Mesenteric fat pad (tissue), 1 donor: ENCODE measurements at places on chromosomes 12 and 14.

DNA sequence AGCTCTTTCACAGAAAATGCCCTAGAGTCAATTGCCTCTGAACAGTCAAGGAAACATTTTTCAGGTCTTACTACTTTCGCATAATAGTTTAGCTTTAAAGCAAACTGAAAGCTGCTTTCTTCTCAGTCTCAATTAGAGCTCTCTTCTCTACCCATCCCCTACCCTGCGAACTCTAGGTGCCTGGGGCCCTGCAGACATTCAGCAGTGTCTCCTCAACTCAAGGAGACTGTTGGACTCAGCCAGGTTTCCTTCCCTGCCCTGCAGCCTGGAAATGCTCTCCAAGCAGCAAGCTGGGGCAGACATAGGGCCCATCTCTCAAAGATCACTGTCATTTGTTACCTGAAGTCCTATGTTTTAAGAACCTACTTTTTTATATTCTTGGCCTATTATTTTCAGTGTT lies 312.5 kb upstream of the PRICKLE1 start:
- DNase-seq: no peak

DNA sequence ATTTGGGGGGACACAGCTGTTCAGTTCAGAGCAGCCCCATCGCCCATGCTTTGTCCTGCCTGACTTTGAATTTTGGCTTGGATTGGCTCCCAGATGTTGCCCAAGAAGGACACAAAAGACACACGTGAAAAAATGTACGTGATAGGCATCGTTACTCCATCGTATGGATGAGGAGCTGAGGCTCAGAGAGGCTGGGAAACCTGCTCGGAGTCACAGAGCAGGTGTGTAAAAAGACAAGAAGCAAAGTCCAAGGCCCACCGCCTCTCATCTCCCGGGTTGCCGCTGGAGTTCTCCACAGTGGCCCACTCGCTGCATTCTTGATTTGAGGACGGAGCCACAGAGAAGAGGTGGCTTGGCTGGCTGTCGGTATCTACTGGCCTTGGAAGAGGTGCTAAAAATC lies 41.0 kb upstream of the BEGAIN start:
- no peak for DNase-seq

DNA sequence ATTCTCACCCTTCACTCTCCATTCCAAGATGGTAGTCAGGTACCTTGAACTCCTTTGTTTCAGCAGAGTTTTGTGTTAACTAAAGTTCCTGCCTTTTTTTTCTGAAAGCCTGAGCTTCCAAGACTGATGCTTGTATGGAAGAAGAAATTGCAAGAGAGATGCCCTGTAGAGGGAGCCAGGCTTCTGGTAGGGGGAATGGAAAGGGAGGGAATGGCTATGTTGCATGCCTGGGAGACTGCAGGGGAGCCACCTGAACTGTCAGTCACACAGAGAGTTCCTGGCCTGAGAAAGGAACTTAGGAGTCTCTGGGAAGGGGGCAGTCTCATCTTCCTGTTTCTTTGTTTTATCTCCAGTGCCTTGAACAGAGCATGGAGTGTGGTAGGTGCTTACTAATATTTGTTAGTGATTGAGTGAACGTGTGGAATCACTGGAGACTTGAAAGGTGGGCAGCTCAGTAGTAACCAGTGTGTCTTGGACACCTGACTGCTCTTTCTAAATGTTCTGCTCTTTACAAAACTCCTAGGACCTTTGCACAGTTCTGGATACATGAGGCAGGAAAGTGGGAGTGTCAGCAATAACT lies 132.2 kb downstream of the ANO4 start:
- DNase-seq: no peak

- DNase-seq: no peak
These were observed 80.4 kb upstream of the KCNA1 start for GRCh38 chr12:4829161-4829792.

- DNase-seq: no peak
These were observed 13.6 kb downstream of the TTC9 start for GRCh38 chr14:70655110-70655826.

DNA sequence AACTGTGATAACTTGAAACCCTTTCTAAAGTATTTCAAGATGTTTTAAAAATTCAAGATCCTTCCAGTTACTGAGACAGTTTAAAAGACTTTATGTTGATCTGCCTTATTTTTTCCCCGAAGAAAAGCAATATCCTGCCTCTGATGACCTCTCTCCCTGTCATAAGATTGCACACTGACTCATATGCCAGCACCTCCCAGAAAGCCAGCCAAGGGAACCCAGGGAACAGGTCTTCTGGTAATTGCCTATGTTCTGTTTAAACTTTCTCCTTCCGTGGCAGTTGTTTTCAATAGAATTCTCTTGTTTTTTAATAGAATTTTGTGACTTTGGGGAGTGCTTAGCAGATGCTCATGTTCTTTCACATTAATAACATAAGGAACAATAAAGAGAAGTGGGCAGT lies 300.2 kb upstream of the PRKD1 start:
- no peak for DNase-seq

GRCh38 chr12:108630481-108631207 lies 3.0 kb downstream of the SELPLG start:
- DNase-seq: peak; percentile 88

GRCh38 chr12:59548930-59549329 lies 46.9 kb upstream of the SLC16A7 start:
- no peak for DNase-seq

GRCh38 chr12:49010092-49010668 lies 8.4 kb downstream of the PRKAG1 start:
- DNase-seq: no peak
